T1000 (cell line): ENCODE measurements at places on chromosomes 5 and 9.
A peak's percentile ranks its signal among the peaks of the same experiment; 100 is the strongest.

DNA sequence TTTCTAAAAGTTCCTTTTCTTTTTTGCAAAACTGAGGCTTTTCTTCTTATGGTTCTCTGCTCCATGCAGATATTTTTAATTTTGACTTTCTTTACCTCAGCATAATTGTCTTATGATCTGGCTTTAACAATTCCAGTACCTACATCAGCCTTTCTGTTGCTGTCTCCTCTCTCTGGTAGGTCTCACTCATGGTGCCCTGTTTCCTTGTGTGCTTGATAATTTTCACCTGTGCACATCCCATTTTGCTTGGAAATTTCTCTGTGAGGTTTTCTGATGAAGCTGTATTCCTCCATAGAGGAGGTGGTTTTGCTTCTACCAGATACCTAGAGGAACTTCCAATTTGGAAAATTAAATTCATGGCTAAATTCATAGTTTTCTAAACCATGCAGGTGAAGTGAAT lies 2.3 kb upstream of the HSD17B3 start:
- no peak for DNase-seq

DNA sequence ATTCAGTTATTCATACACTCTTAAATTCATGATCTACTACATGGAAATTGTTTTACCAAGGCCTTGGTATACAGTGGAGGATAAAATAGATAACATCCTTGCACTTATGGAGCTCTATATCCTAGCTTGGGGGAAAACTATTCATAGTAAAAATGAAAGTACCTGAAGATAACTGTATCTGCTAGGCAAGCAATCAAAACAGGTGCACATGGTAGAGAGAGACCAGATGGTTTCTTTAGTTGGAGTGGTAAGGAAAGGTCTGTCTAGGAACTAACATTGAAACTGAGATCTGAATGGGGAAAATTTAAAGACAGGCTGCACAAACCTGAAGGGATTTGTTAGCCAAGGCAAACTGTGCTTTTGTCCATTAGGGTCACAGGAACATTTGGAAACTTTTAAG lies 11.1 kb upstream of the SLCO4C1 start:
- DNase-seq: no peak

DNA sequence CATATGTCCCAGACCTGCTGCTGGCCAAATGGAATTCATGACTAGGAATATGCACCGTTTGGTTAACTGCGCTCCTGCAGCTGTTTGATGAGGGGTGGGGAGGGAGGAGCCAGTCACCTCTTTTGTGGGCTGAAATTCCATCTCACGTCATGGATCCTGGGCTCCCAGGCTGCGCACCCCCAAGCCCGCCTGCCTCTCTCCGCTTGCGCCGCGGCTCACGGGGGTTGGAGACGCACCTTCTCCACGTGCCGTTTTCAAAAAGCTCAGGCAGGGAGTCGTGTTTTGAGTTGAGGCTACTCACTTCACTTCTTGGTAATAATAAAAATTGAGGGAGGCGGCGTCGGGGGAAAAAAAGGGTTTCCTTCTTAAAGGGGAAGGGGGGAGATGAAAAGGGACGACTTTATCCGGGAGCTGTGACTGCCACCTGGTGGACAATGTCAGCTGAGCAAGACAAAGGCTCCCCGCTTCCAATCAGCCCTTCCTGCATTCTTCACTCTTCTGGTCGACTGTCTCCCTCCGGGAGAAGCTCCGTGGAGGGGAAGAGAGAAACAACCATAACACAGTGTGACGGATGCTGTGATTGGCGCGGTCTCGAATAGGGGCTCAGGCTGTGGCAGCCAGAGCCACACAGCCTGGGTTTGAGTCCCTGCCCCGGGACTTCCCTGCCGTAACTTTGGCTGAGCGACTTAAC lies 15.9 kb upstream of the C5orf47 start:
- DNase-seq: peak; percentile 64

DNA sequence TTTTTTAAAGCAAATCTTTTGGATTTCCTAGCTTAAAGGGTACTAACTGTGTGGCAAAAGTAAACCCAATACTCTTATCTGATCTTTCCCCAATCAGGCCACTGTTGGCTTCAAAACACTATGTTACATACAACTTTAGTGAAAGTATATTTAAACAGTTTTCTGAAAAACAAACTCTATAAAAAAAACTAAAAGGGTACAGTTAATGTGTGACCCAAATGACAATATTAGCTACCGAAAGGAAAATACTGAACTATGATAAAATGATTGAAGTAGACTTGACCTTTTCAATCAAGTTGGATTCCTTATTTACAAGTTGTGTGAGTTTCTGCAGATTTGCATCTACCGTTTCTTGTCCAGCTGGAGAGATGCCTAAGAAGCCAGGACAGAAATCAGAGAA lies 5.8 kb downstream of the MTX3 start:
- no peak for DNase-seq

GRCh38 chr5:83026930-83027687 lies 50.1 kb downstream of the TMEM167A start:
- DNase-seq: no peak

- peak; percentile 35 for DNase-seq
These were observed 58.6 kb downstream of the PTCD2 start for GRCh38 chr5:72378639-72379289.

DNA sequence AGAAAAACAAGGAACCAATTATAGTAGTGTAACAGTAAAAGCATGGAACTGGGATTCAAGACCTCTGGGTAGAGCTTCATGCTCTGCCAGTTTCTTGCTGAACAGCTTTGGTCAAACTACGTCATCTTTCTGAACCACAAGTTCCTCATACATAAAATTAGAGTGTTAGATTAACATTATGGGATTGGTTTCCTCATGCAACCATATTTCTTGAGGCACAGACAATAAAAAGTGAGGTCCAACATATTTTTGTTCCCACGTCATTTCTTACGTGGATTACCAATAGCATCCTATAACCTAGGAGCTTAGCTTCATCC lies 354.8 kb downstream of the TMEM232 start:
- DNase-seq: no peak

DNA sequence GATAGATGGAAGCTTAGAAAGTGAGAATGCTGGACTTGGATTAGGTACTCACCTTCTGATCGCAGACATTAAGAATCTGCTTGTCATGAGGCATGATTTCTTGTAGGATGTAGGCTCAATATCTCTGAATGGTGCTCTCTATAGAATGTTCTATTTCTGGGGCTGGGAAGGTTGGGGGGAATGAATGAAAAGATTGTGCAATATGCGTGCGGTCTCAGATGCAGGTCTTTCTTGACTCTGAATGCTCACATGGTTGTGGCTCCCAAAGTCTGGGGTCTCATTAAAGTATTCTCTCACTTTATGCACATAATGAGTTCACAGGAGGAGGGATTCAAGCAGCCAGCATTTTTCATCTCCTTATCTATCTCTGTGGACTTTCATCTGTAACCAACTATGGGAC lies 482.0 kb upstream of the CD180 start:
- no peak for DNase-seq

DNA sequence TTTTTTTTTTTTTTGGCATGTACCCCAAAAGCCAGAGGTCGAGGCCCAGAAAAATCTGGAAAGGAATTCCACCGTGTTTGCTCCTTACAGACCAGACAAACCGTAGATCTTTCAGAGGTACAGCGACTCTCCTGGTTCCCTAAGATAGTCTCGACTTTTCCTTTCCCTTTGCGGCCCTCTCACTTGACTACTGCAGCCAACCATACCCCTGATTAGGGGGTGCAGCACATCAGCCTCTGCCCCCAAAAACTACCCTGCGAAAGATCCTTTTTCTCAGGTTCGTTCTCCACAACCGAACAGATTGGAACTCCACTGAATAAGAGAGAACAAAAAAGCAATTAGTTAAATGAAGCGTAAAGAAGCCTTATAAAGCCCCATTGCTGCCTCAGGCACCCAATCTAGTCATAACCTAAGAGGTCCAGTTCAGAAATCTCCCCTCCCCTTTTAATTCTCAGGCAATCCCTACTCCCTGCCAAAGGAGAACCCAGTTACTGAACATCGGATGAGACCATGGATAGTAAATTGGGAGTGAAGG lies 379 bp upstream of the TICAM2 start:
- no peak for DNase-seq

- no peak for DNase-seq
These were observed 244.9 kb downstream of the DMAC1 start for GRCh38 chr9:7554699-7555098.

- no peak for DNase-seq
These were observed 49.3 kb downstream of the DUSP1 start for GRCh38 chr5:172721455-172722326.

GRCh38 chr5:142306077-142306502 lies 18.7 kb downstream of the SPRY4 start:
- DNase-seq: no peak

DNA sequence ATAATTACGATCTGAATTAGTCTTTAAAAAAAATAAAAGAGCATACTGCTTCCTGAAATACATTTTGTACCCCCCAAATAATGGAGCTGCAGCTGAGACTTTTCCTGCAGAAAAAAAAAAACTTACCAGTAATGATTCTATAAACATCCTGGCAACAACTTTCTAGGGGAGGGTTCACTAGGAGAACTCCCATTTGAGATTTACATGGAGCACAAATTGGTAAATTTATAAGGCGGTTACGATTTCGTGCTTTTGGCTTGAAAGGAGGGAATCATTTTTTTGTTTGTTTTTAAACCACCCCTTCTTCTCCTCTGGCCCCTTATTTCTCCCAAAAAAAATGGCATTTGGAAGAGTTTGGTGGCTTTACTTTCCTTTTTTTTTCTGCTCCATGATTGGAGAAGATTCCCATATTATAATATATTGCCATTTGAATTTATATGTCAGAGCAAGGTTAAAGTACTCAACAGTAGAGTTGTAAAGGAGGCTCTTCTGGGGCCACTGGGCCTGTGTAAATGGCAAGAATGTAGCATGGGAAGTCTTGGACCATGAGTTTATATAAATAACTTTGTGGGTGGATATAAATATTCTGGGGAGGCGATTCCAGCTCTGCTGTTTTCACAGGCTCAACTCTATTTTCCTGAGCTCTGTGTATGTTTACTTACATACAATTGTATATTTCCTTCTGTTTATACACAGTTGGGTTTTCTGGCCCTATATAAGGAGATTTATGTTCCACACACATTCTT lies 159.9 kb downstream of the CSNK1G3 start:
- no peak for DNase-seq

GRCh38 chr9:79604149-79604548 lies 32.4 kb downstream of the TLE4 start:
- DNase-seq: no peak

- no peak for DNase-seq
These were observed 752 bp downstream of the CCNJL start for GRCh38 chr5:160311491-160312133.

DNA sequence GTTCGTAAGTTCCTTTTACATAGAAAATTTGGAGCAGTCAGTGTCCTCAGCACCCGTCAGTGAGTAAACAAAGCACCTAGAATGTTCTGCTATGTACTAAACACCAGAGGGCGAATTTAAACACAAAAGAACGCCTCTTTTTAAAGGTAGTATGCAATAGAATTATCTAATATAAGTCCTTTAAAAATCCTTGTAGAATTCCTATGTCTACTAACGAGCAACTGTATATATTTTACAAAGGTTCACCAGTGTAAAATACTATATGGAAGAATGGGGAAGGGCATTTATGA lies 499 bp upstream of the TMEM232 start:
- DNase-seq: no peak

GRCh38 chr9:124453586-124454191 lies 3.4 kb downstream of the ADGRD2 start:
- DNase-seq: no peak

GRCh38 chr5:143871672-143872071 lies 59.7 kb downstream of the HMHB1 start:
- no peak for DNase-seq

DNA sequence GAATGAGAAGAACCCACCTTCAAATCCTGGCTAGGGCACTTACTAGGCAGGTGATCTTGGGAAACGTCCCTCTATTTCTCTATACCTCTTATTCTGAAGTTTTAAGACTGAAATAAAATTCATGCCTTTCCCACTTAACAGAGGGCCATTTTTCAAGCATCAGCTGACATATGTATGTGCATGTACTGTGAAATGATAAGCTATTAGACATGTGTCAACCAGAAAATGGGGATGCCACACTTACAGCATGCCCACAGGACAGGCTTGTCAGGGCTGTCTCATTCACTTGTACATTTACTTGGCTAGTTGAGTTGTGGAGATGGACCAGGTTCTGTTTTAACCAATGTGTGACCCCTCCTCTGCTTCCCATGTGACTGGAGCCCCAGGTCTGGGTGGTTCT lies 78.5 kb downstream of the C9orf152 start:
- DNase-seq: no peak

DNA sequence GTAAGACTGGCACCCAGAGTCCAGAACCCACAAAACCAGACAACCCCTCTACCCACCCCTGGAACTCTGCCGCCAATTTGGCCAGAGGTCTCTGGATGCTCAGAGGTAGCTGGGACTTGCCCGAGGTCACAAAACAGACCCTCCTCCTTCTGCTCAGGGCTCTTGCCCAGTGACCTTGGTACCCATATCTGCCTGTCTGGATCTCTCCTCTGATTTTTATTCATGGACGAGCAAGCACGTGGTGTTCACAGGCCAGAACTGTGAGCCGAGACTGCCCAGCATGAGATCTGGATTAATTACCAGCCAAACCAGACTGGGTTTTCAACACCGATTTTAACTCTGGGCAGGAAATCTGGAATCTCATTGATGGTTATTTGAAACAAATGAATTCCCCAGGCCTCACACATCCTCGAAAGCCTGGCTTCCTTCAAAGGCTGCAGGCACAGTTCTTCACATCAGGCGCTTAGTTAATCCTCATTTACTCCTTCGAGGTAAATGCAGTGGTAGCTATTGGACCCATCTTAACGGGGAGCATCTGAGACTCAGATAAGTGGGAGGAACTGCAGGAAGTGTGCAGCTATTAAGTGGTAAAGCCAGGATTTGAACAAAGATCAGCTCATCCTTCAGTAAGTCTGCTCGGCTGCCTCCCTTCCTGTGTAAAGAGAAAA lies 21.4 kb downstream of the COL27A1 start:
- DNase-seq: no peak
